ENCODE measurements at places on chromosomes 5 and 9. TPM values are rescaled to one million over a fixed set of nuclear protein-coding genes. Genes with fewer than 3 reads are reported as not detected.
A peak's percentile ranks its signal among the peaks of the same experiment; 100 is the strongest.

DNA sequence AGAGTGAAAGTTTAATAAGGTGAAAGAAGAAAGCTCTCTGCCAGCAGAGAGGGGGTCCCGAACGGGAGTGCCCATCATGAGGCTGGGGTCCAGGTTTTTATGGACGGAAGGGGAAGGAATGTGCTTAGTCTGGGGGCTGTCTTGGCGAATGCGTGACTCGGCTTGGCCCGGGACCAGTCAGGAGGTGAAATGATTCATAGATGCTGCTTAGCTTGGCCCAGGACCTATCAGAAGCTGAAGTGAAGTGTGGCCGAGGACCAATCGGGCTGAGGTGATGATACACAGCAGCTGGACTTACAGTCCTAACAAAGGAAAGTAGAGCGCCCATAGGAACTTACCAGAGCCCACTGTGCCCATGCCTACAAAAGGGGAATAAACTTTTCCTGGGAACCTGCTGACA is 3.9 kb upstream of the FKTN start:
- no peak for DNase-seq

- DNase-seq = no peak
Observed at GRCh38 chr5:3993856-3994473, 398.3 kb downstream of the IRX1 start.

GRCh38 chr5:111251921-111252320 is 27.7 kb downstream of the CAMK4 start:
- DNase-seq = no peak

- DNase-seq = no peak
Observed at GRCh38 chr5:168796593-168797580, 217.7 kb upstream of the PANK3 start.

GRCh38 chr9:36547598-36547997 is 25.1 kb upstream of the MELK start:
- DNase-seq = no peak

- DNase-seq = no peak
Observed at GRCh38 chr9:122846371-122846940, 18.1 kb upstream of the PDCL start.

DNA sequence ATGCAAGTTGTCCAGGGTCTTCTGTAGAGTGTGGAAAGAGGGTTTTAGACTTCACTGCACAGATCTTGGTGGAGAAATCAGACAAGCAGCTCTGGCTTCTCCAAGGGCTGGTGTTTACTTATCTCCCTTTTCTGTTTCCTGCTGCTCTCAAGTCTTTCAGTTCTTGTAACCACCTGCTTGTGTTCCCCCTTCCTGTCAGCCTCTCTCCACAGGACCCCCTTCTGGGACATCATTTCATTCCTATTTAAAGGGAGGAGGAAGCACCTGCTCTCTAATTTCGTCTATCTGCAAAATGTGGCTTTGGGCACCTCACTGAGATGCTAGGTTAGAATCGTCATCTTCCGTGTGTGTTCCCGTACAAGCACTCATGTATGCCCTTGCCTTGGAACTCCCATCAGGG is 636.2 kb downstream of the MTRR start:
- no peak for DNase-seq

- DNase-seq = no peak
Observed at GRCh38 chr5:108654051-108654450, 93.6 kb upstream of the FER start.

- peak; percentile 69 for DNase-seq
Observed at GRCh38 chr5:133754575-133755169, 142.3 kb upstream of the FSTL4 start.

- no peak for DNase-seq
Observed at GRCh38 chr9:119761812-119762211, 392.6 kb upstream of the BRINP1 start.

- DNase-seq = no peak
Observed at GRCh38 chr5:3382782-3383181, 212.8 kb upstream of the IRX1 start.

GRCh38 chr9:121185774-121186403 is 15.8 kb downstream of the RAB14 start:
- DNase-seq = no peak

DNA sequence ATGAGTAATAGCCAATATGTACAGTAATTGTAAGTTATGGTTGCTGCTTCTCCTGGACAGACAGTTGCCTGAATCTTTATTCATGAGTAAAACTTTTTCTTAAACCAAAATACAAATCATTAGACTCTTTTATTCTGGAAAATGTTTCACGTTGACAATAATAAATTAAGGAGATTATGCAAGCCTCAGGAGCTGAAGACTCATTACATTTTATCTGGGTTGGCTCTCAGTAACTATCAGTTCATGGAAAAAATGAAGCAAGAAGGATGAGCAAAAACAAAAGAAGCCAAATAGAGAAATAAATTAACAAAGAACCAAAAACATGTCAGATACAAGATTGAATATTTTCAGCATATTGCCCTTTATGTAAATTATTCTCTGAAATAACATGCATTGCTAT is 88.9 kb upstream of the PRR16 start:
- no peak for DNase-seq

GRCh38 chr9:107336718-107337360 is 53.8 kb downstream of the RAD23B start:
- no peak for DNase-seq

GRCh38 chr9:68904454-68904853 is 109.5 kb downstream of the PRKACG start:
- no peak for DNase-seq

GRCh38 chr9:112881331-112881730 is 9.3 kb downstream of the SLC46A2 start:
- DNase-seq = no peak

DNA sequence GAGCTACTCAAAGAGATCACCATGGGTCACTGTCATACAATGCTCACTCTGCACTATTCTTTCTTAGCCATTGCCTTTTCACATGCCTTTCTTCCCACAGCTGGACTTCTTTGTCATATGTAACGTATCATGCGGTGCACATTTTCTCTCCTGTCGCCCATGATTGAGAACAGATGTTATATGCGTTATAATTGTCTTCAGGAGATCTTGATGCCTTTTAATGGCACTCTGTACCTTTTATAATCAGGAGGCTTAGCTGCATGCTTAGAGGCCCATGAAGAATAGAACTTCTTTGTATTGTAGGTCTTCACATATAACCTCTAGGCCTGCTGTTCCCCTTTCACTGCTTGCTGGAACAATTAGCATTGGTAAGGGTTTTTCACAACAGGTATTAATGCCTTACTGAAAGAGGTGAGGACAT is 436.1 kb downstream of the CDH10 start:
- DNase-seq = no peak

The INSL6 gene
- not detected for total RNA-seq

The PCDHA9 gene
- not detected for total RNA-seq

The FIBCD1 gene
- total RNA-seq = not detected

The PRLR gene
- total RNA-seq = not detected

The TPPP gene
- 1.6 TPM for total RNA-seq

The PCDHB15 gene
- total RNA-seq = not detected

The ZBED3 gene
- 4.2 TPM for total RNA-seq

The CXCL14 gene
- not detected for total RNA-seq

The PCDHAC2 gene
- not detected for total RNA-seq

All from Karpas-422 (cell line).